ENCODE measurements at places on chromosomes 16 and 17. TPM values are rescaled to one million over a fixed set of nuclear protein-coding genes. Genes with fewer than 3 reads are reported as not detected.

Gene ZNF18
- 4.8 TPM for total RNA-seq

Gene RECQL5
- 49.6 TPM for total RNA-seq

Gene ASPA
- total RNA-seq = 10.1 TPM

Gene KRT40
- not detected for total RNA-seq

Gene COA3
- total RNA-seq = 82.0 TPM

DNA sequence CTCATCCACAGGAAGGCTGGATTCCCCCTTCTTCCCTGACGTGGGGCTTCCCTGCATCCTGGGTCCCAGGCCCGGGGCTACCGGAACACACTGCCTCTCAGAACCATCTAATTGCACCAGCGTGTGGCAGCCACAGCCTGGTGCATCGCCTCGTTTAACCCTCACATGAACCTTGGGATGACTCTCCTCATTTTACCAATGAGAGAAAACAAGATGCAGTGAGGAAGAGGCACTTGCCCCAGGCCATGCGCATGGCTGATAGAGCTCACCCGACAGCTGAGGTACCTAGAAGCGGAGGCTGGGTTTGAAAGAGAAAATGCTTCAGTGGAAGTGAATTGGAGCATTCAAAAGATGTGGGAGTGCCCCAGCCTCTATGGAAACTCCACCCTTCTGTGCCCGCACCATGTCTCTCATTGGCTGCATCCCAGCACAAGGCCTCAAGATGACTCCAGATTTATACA is 162.3 kb downstream of the KATNIP start:
- no peaks in the 10 kb centered on the region for H3K4me1 ChIP-seq
- no peak for DNase-seq
- no peak overlapping the region for H3K27ac ChIP-seq
- H3K4me3 ChIP-seq = no peak overlapping the region
- H3K27me3 ChIP-seq = no peaks in the 10 kb centered on the region

- H3K36me3 ChIP-seq = no peaks in the 10 kb centered on the region
- H3K4me1 ChIP-seq = peaks cover 19% of the 10 kb centered on the region
- H3K27me3 ChIP-seq = no peaks in the 10 kb centered on the region
- peak overlapping the region; percentile 76 for H3K27ac ChIP-seq
Measured at GRCh38 chr17:73337330-73337710, 25.5 kb upstream of the CDC42EP4 start.

GRCh38 chr17:76570457-76570856 is 15.2 kb downstream of the ST6GALNAC2 start:
- no peak overlapping the region for H3K4me3 ChIP-seq
- no peaks in the 10 kb centered on the region for H3K27me3 ChIP-seq
- peaks cover 10% of the 10 kb centered on the region for H3K4me1 ChIP-seq
- DNase-seq = no peak
- H3K27ac ChIP-seq = peak overlapping the region; percentile 62
- peaks cover 2% of the 10 kb centered on the region for H3K36me3 ChIP-seq

DNA sequence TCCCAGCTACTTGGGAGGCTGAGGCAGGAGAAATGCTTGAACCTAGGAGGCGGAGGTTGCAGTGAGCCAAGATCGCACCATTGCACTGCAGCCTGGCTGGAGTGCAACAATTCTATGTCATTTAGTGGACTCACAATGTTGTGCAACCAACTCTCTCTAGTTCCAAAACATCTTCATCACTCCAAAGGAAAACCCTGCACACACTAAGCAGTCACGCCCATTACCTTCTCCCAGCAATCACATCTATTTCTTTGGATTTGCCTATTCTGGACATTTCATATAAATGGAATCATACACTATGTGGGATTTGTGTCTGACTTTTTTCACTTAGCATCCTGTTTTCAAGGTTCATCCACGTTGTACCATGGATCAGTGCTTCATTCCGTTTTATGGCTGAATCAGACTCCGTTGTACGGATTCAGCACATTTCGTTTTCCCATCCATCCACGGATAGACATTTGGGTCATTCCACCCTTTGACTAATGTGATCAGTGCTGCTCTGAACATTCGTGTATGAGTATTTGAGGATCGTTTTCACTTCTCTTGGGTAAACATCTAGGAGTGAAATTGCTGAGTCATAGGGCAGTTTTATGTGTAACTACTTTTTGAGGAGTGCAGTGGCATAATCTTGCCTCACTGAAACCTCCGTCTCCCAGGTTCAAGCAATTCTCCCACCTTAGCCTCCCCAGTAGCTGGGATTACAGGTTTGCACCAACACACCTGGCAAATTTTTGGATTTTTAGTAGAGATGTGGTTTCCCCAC is 45.4 kb upstream of the EMP2 start:
- no peaks in the 10 kb centered on the region for H3K27me3 ChIP-seq
- no peaks in the 10 kb centered on the region for H3K4me1 ChIP-seq
- no peak for DNase-seq
- no peaks in the 10 kb centered on the region for H3K36me3 ChIP-seq
- H3K4me3 ChIP-seq = no peak overlapping the region

Measured in adrenal gland (tissue), 19 donors.